Stimulated activated CD8-positive, alpha-beta memory T cell treated with anti-CD3 and anti-CD28 coated beads, Interleukin-7, amount 100 ng/mL, for 1 hour (primary cell): ENCODE measurements at places on chromosomes 3 and 15.

- no peak for DNase-seq
These were observed 108.4 kb downstream of the GHSR start for GRCh38 chr3:172339892-172340291.

- no peak for DNase-seq
These were observed 327.8 kb upstream of the ATP11B start for GRCh38 chr3:182465301-182466185.

GRCh38 chr3:12345141-12345561 is 56.3 kb downstream of the PPARG start:
- no peak for DNase-seq

GRCh38 chr15:66673410-66674322 is 28.4 kb upstream of the SMAD6 start:
- DNase-seq, result no peak

GRCh38 chr3:193605876-193606275 is 12.9 kb downstream of the OPA1 start:
- peak; percentile 13 for DNase-seq

- DNase-seq, result no peak
These were observed 17.0 kb upstream of the DNAJC19 start for GRCh38 chr3:181006541-181006940.
